ENCODE measurements at places on chromosomes 3 and 15.

- DNase-seq, result no peak
Observed at GRCh38 chr3:195761567-195762248, 40.9 kb downstream of the MUC20 start.

- DNase-seq, result no peak
Observed at GRCh38 chr3:16548721-16549120, 35.2 kb upstream of the RFTN1 start.

DNA sequence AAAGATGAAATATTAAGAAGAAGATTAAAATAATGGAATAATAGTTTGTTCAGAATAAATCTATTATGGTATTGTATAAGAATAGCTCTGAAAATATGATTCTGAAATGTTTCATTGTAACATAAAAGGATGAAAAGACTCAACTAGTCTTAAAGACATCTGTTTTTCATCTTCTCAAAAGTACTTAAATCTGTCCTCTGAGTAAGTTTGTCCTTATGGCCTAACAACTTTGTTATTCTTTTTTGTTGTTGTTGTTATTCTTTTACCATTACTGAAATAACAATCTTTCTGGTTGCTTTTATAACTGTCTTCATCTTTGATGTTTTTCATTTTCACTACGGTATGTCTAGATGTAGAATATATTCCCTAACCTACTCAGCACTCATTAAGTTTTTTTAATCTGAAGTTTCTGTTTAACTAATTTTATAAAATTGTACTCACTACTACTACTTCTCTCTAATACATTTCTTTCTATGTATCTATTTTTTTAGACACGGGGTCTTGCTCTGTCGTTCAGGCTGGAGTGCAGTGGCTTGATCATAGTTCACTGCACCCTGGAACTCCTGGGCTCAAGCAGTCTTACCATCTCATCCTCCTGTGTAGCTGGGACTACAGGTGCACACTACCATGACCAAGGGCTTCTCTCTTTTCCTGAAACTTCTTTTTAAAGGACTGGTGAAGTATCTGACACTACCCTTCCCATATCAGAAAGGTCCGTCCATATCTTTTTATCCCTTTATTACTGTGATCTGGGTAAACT is 240.7 kb downstream of the PCCB start:
- DNase-seq, result no peak

DNA sequence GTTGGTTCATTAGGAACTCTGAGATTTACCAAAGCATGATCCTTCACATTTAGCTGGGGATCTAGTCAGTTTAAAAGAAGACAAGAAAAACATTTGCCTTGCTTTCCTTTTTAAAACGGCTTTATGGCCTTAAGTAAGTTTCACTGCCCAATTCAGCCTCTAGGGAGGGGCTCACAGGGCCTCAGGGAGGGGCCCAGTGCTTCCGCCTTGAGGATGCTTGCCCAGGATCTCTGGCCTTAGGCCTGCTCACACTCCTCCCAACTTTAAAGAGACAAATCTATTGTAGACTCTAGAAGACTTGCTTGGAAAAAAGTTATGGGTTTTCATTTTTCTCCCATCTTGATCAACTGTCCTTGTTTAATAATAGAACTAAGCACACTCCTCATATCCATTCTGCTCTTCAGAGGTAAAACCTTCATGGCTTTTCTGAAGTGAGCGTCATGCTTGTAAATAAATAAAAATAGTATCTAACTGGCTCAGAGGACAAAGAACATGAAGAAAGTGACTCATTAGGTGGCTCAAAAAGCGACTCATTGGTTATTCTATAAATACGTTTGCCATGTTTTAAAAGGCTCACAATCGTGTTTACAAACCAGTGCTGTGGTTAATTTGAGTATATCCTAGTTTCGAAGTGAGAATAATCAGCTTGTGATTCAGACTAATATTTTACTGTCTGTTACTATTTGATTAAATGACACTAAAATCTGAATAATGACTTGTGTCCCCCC is 13.7 kb downstream of the PDHB start:
- DNase-seq, result peak; percentile 39

GRCh38 chr3:118736107-118736506 is 298.5 kb downstream of the IGSF11 start:
- DNase-seq, result no peak

- no peak for DNase-seq
Observed at GRCh38 chr3:52097851-52098507, 41.6 kb upstream of the DUSP7 start.

- DNase-seq, result peak; percentile 23
Observed at GRCh38 chr3:31268868-31269267, 263.9 kb upstream of the STT3B start.

GRCh38 chr3:52181543-52181942 is 16.4 kb upstream of the ALAS1 start:
- no peak for DNase-seq

DNA sequence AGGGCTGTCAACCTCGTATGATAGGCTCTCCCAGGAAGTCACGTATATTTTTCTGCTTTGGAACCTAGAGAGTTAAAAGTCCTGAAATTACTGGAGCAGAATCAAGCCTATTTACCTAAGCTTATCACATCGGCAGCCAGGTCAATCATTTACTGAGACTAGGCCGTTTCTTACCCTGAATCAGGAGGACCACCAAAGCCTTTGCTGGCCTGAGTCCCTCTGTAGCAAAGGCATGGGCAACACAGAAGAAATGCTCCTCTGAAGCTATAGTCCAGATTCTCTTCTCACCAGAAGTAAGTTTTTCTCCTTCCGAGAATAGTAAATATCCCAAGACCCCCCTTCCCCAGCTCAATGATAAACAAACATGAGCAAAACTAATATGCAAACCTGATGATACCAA is 125.9 kb upstream of the PHLDB2 start:
- no peak for DNase-seq

DNA sequence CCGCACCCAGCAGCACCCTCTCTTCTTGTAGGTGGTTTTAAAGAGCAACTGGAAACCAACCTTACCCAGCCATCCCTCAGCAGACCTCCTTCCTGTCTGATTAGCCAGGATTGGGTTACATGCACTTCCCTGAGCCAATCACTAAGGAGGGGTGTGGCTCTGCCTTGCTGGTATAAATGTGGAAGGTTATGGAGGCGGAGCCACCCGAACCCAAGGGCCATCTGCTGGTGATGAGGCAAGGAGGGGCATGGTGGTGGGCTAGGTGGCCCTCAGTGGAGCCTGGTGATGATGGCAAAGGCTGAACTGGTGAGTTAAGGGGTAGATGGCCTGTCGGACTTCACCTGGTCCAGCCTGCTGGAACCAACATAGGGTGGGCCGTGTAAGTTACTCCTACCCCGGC is 39.8 kb downstream of the CCDC33 start:
- DNase-seq, result no peak

DNA sequence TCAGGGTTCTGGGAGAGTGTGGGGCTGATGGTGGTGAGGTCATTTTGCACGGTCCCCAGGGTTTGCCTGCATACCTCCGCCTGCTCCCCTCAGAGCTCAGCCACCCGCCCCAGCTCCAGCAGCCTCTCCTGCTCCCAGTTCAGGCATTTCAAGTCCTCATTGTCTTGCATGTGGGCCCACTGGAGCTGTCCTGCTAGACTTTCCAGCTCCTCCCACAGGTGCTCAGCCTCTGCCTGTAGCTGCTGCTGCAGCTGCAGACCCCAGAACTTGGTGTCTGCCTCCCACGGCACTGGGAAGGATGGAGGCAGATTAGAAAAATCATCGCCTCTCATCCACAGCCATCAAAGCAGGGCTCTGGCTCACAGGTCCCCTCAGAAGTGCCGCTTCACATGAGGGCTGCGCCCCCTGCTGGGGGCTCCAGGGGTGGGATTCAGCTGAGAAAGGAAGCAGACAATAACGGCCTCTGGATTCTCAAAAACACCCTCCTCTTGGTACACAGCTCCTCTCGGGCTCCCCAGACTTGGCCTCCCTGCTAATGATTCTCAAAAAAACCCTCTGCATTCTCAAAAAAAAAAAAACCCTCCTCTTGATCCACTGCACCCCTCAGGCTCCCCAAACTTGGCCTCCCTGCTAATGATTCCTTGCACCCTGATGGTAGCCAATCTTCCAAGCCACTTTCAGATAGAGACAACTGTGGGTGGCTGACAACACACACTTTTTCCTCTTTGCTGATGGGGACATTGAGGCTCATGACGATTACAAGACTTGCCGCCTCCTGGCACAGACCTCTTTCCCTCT is 89.3 kb upstream of the C2CD4B start:
- peak; percentile 68 for DNase-seq

DNA sequence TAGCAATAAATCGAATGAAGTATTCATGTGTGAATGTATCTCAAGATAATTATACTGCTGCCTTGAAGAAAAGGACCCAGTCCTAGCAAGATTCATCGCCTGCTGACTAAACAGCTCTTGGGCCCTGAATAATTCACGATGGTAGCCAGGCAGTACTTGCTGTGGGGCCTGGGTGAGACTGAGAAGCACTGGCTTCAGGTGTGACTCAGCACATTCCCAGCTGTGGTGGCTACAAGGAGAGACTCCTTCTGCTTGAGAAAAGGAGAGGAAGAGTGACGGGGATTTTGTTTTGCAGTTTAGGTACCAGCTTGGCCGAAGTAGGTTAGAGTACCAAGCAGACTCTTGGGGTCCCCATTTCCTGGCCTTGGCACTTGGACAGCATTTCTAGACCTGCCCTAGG is 47.6 kb upstream of the CD200R1L start:
- peak; percentile 75 for DNase-seq

Measured in myocyte (in vitro differentiated cells).